ENCODE measurements at places on chromosomes 6 and 20.

- DNase-seq = peak; percentile 60
Measured at GRCh38 chr6:34324738-34325444, 67.6 kb downstream of the NUDT3 start.

DNA sequence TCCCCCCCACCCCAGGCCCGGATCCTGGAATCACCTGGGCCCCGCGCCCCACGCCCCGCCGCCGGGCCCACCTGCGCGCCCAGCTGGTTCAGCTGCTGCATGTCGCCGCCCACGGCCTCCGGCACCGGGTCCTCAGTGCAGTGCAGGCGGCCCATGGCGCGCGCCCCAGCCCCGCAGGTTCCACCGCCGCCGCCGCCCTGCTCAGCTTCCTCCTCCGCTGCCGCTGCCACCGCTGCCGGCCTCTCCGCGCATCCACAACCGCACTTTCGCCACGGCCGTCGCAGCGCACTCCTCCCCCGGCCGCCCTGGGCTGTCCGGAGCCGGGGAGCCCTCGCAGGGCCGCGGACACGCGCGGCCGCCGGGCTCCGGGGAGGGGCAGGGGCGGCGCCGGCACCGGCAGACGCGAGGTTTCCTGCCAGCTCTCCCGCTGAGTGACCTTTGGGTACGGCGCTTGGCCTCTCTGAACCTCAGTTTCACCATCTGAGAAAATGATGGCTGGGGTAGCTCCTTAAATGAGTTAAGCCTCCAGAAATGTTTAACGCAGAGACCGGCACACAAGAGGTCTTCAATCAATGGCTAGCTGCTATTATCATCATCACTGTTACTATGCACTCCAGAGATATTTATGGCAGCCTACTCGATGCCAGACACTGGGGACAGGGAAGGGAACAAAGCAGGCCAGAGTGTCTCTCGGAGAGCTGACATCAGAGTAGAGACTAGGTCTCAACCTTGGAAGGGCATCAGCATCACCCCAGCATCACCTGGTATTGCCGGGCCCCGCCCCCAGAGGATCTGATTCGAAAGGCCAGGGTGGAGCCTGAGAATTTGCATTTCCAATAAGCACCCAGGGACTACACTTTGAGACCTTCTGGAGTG, at the start of gene COMMD7:
COMMD7 (minus strand) TSS at position 231 of the 876 bp plus-strand sequence; CDS start at position 155, 76 bp downstream.
- no peak for DNase-seq

GRCh38 chr6:26537160-26537845, 863 bp upstream of the HMGN4 start:
- DNase-seq = peak; percentile 50

GRCh38 chr20:15930311-15931305, 642.6 kb downstream of the KIF16B start:
- DNase-seq = no peak

DNA sequence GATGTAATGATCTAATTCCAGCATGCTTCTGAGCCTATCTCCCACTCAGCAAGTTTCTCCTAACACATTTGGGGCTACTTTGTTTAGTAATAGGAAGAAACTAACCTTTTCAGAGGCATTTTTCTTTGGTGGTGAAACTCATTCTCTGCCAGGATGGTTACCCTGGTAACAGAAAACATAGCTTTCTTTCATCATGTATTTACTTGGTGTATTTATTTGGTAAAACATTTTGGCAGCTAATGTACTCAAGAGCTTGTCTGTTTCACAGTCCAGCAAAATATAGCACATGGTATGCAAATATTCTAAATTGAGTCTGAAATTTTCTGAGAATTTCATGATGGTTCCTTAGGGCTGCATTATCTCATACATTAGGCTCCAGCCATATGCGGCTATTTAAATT, 100.0 kb downstream of the SLC35B3 start:
- no peak for DNase-seq

GRCh38 chr6:168683621-168684020, 242.6 kb downstream of the SMOC2 start:
- DNase-seq = no peak

- peak; percentile 29 for DNase-seq
Measured at GRCh38 chr6:133083248-133083967, 157.7 kb upstream of the EYA4 start.

DNA sequence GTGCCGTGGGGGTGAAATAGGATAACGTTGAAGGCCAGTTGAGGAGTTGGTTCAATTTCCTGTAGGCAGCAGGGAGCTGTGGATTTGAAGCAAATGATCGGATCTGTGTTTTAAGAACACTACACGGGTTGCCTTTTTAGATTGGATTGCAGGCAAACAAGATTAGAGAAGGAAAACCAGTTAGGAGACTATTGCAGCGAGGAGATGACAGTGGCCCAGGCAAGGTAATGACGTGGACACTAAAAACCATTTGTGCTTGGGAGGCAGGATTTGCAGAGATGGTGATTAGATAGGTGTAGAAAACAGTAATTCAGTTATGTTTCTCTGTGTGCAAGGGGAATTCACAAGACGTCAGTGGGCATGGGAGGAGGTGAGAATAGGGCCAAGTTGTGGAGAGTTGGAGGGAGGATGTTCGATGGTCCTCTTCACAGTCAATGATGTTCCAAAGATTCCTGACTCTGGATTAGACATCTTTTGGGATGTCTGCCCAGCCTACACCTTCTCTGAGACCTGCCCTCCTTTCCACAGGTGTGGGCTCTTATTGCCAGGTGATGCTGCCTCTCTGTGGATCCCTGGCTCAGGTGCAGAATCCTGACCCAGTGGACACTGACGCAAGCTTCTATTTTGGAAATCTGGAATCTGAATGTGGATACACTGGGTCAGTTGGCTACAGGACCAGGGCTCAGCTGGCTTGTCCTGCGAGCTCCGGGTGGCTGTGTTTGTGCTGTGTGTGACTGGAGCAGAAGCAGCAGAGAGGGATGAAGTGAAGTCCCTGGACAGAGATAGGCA, 54.2 kb downstream of the TFAP2C start:
- no peak for DNase-seq

- DNase-seq = no peak
Measured at GRCh38 chr20:63542031-63542559, 4.9 kb upstream of the PTK6 start.

DNA sequence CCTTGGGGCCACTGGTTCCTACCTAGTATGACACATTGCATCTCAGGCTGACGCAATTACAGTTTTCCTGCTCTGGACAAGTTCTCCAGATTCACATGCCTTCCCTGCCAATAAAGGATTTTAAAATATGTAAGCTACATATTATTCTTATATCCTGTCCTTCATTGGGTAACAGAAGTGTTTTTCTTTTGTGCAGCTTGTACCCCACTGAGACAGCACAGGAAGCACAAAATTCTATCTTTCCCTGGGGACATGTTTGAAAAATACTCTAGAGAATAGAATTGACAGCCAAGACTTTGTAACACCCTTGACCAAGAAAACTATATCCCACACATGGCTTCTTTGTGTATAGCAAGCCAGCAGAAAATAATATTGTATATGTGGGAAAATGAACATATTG, 456.8 kb downstream of the MAFB start:
- DNase-seq = no peak

- DNase-seq = no peak
Measured at GRCh38 chr6:81051952-81052351, 700.5 kb downstream of the TENT5A start.

GRCh38 chr20:51220293-51220706, 197.4 kb upstream of the KCNG1 start:
- no peak for DNase-seq

DNA sequence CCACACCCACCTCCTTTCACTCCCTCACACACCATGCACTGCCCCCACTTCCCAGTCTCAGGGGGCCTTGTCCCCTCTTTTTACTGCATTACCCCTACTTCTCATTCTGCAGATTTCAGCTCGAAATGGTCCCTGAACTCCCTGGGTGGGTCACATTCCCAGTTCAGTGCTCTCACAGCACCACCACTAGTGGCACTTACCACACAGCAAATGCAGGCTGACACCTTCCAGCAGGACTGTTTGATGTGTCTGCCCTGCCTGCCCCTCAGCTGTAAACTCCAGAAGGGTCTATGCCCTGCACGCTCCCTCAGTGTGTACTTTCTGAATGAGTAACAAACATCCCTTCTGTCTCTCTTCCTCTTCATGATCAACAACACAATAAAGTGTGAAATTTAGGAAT, 4.0 kb downstream of the DYNLT1 start:
- DNase-seq = no peak

DNA sequence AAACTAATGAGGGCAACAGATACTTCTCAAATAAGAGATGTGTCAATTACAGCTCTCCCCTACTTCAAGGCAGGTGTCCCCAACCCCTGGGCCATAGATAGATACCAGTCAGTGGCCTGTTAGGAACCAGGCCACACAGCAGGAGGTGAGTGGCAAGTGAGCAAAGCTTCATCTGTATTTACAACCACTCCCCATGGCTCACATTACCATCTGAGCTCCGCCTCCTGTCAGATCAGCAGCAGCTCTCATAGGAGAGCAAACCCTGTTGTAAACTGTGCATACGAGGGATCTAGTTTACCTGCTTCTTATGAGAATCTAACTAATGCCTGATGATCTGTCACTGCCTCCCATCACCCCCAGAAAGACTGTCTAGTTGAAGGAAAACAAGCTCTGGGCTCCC, 422.1 kb downstream of the GJA1 start:
- no peak for DNase-seq

DNA sequence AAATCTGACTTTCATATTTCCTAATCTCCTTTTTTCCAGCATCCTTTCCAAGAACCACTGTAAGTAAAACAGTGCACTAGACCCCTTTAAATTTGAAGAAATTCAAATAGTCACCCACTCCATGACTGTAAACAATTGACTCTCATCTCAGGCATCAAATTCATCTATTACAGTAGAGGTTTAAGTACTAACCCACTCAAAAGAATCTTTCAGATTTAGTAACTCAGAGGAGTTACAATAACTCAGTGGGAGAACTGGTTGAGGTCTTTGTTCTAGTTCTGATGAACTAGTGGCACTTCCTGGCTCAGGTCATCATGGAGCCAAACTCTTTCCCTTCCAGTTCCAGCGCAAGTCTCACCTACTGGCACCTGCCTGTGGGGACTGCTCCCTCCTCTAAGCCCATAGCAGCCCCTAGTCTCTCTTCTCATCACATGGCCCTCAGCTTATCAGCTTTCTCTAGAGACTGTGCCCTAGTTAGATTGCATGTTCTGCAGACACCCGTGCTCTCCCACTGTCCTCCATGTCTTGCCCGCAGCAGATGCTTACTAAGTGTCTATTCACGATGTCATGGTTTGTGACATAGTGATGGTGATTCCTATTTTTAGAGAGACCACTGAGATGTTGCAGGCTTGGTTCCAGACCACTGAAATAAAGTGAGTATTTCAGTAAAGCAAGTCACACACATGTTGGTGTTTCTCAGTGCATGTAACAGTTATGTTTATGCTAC, 196.2 kb downstream of the TBC1D7 start:
- DNase-seq = no peak

Data from NCI-H2107 (cell line).